Stimulated activated CD4-positive, alpha-beta T cell treated with anti-CD3 and anti-CD28 coated beads, Interleukin-4, amount 100 ng/mL, for 1 hour (primary cell): ENCODE measurements at places on chromosomes 6 and 20.
A peak's percentile ranks its signal among the peaks of the same experiment; 100 is the strongest.

- no peak for DNase-seq
Observed at GRCh38 chr20:31835554-31835953, 9.8 kb downstream of the FOXS1 start.

GRCh38 chr6:149031201-149031858 lies 284.5 kb downstream of the UST start:
- no peak for DNase-seq

GRCh38 chr6:11370191-11371018 lies 137.9 kb upstream of the NEDD9 start:
- no peak for DNase-seq

DNA sequence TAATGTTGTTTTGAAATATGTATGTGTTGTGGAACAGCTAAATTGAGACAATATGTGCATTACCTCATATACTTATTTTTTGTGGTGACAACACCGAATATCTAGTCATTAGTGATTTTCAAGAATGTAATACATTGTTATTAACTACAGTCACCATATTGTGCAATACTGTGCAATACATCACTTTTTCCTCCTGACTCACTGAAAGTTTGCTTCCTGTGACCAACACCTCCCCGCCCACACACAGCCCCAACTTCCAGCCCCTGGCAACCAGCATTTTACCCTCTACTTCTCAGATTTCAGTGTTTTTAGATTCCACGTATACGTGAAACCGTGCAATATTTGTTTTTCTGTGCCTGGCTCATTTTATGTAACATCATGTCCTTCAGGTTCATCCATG lies 627.9 kb downstream of the PRKN start:
- DNase-seq, result peak; percentile 16

DNA sequence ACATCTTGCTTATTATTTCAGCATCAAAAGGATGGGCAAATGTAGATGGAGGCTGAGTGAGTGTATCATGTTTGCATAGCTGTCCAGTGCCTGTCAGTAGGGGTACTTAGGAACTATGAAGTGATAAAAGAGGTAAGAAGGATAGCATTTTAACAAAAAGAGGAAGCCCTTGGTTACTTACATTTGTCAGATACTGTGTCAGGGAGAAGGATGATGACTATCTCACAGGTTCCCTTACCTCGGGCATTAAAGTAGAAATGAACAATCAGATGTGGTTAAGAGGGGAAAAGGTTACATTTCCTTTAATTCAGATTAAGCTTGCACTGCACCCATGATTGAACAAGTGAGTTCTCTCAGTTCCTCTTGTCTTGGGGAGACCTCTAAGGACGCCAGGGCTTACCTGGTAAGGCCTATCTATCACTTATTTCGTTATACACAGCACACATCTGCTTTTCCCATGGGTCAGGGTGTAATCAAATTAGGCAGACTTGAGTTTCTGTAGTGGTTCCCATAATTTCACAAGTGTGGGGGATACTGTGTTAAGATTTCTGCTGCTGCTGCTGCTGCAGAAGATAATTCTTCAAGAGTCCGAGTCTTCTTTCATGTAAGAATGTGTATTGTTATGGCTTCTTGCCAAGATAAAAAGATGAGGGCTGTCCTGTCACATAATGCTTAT lies 4.5 kb downstream of the FOXO3 start:
- DNase-seq, result no peak

DNA sequence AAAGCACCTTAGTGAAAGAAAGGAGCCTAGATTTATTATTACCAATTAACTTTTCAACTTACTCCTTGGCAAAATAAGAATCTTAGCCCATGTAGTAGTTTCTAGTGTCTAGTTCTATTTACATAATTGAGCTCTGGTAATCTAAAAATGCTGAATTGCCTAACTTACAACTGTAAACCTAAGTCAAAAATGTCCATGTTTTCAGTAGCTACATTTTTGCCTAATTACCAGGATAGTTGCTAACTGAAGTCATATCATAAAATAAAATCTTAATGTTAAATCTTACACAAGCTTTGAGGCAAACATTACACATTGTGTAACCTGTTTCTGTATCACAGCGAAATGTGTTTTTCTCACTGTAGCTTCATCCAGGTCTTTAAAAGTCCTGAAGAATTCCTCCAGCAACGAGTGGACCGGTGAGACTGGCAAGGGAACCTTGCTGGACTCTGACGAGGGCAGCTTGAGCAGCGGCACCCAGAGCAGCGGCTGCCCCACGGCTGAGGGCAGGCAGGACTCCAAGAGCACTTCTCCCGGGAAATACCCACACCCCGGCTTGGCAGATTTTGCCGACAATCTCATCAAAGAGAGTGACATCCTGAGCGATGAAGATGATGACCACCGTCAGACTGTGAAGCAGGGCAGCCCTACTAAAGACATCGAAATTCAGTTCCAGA lies 7.6 kb upstream of the CLDN20 start:
- no peak for DNase-seq

GRCh38 chr6:134491477-134491876 lies 173.6 kb upstream of the SGK1 start:
- no peak for DNase-seq

DNA sequence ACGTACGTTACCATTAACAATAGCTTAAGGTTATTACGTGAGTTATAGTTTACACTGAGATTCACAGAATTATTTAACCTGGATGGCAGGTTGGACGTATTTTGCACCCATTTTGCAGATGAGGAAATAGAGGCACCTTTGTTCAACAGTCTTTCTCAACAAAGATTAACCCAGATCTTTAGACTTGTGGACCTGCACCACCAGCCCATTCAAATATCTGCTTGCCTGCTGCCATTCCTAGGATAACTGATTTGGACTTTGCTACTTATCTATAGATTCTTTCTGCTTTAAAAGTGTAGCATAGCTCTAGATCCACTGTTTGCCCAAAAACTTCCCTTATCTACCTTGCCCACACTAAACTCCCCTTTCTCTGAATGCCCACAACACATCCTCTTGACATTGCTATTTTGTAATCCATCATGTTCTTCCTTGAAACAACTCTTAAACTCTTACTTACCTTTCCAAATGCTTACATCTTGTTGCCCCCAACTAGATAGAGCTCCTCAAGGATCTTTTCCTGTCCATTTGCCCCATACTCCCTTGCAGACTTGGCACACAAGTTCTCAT lies 56.4 kb upstream of the TNFAIP3 start:
- DNase-seq, result no peak

DNA sequence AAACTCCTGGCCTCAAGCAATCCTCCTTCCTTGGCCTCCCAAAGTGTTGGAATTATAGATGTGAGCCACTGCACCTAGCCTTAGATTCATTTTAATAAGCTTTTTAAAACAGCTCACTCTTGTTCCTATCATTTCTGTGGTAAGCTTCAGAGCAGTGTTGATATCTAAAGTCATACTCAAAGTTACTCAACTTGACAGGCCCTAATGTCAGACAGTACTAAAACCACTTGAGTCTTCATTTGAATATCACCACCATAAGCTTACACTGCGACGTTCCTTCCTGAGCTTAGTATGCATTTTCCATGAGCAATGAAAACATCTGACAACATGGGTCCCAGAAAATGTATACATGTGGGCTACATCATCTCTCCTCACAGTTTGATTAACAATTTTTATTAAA lies 6.0 kb downstream of the FUCA2 start:
- no peak for DNase-seq

GRCh38 chr20:59031564-59032022 lies 542 bp downstream of the ATP5F1E start:
- no peak for DNase-seq

DNA sequence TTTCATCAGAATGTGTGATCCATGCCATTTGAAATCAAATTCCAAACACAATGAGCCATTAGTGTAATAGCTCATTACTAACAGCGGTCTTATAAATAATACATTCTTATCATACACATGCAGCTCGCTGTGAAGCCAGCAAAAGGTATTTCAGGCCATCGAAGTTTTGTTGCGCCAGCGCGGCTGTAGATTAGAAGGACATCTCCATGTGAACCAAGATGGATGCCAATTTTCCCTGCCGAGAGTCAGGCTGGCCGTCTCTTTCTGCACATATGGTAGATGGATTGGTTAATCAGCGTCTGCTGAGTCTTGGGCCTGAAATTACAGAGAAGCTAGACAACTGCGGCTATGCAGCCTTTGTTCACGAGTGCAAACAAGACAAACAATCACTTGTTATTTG lies 44.1 kb downstream of the CFAP61 start:
- DNase-seq, result no peak

GRCh38 chr6:127186889-127187288 lies 68.4 kb downstream of the RSPO3 start:
- DNase-seq, result peak; percentile 71
